ENCODE measurements at places on chromosomes 5 and 9. TPM values are rescaled to one million over a fixed set of nuclear protein-coding genes. Genes with fewer than 3 reads are reported as not detected.
A peak's percentile ranks its signal among the peaks of the same experiment; 100 is the strongest.

- H3K4me3 ChIP-seq, result no peak overlapping the region
- no peak overlapping the region for H3K27ac ChIP-seq
- no peaks in the 10 kb centered on the region for H3K27me3 ChIP-seq
- no peaks in the 10 kb centered on the region for H3K4me1 ChIP-seq
Observed at GRCh38 chr9:87551772-87552217, 54.1 kb downstream of the DAPK1 start.

GRCh38 chr5:9282211-9282610, 263.7 kb downstream of the SEMA5A start:
- H3K36me3 ChIP-seq, result no peaks in the 10 kb centered on the region
- H3K27me3 ChIP-seq, result no peaks in the 10 kb centered on the region
- no peak for DNase-seq
- H3K27ac ChIP-seq, result no peak overlapping the region
- H3K4me1 ChIP-seq, result no peaks in the 10 kb centered on the region

GRCh38 chr9:82354279-82354659, 365.7 kb downstream of the SPATA31D1 start:
- no peaks in the 10 kb centered on the region for H3K27me3 ChIP-seq
- no peak overlapping the region for H3K27ac ChIP-seq
- no peaks in the 10 kb centered on the region for H3K4me1 ChIP-seq
- no peak overlapping the region for H3K4me3 ChIP-seq
- H3K36me3 ChIP-seq, result no peaks in the 10 kb centered on the region

- H3K4me1 ChIP-seq, result no peaks in the 10 kb centered on the region
- H3K36me3 ChIP-seq, result no peaks in the 10 kb centered on the region
- DNase-seq, result no peak
- no peak overlapping the region for H3K4me3 ChIP-seq
Observed at GRCh38 chr9:84294241-84294950, 46.2 kb downstream of the SLC28A3 start.

GRCh38 chr5:131096774-131097710, 68.0 kb downstream of the HINT1 start:
- H3K36me3 ChIP-seq, result no peaks in the 10 kb centered on the region
- no peaks in the 10 kb centered on the region for H3K4me1 ChIP-seq

DNA sequence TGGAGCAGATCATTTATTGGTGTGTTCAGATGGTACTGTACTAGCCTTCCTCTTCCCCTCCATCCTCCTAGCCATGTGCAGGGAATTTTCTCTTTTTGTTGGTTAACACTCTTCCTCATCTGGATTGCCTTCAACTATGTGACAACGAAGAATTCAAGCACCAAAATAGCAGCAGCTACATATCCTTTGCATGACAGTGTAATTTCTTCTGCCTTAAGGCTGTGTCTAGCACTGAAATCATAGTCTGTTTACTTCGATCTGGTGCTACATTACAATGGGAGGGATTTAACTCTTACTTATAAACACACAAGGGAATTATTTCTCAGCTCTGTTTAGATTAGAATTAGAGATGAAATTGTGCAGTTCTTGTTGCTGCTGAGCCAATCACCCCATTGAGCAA, 260.4 kb downstream of the ARL15 start:
- no peak overlapping the region for H3K4me3 ChIP-seq
- no peak overlapping the region for H3K27ac ChIP-seq
- no peaks in the 10 kb centered on the region for H3K27me3 ChIP-seq
- no peaks in the 10 kb centered on the region for H3K36me3 ChIP-seq

DNA sequence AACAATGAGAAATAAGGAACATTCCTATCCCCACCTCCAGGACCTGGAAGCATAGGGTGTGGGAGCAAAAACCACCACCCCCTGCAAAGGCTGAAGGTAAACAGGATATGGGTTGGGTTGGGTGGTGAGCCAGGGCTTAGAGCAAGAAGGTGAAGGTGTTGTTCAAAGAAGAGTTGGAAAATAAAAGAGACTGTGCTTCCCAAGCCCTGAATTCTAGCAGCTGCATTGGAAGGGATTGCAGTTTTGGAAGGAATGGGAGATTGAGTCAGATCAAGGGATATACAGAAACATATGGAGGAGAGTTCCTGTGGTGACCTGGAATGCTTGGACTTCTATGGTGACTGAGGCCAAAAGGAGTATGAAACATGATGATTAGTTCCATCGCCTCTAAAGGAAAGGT, 24.7 kb upstream of the MTAP start:
- no peak overlapping the region for H3K4me3 ChIP-seq
- no peaks in the 10 kb centered on the region for H3K4me1 ChIP-seq
- H3K36me3 ChIP-seq, result no peaks in the 10 kb centered on the region
- H3K27me3 ChIP-seq, result no peaks in the 10 kb centered on the region
- DNase-seq, result no peak
- H3K27ac ChIP-seq, result no peak overlapping the region

DNA sequence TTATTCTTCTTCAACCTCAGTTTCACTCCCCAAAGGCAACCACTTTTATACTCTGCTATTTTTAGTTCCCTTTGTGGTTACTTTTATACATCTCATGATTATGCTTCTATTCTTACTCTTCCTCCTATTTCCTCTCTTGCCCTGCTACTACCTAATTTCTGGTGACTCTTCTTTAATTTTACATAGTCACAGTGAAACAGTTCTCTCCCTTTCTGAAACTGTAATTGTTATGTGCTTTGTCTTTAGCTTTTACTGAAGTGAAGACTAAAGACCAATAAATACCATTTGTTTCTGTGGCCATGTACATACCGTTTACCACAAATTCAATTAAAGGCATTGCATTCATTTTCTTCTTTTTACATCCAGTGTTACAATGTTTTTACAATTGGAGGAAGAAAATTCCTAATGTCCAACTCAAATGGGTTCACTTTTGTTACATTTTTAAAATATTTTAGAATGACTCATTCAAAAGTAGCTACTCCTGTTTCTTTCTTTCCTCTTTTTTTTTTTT, 410.6 kb downstream of the PSAT1 start:
- H3K4me3 ChIP-seq, result no peak overlapping the region
- H3K27ac ChIP-seq, result no peak overlapping the region

GRCh38 chr5:72630081-72630480, 122.9 kb upstream of the ZNF366 start:
- H3K36me3 ChIP-seq, result no peaks in the 10 kb centered on the region
- peaks cover 25% of the 10 kb centered on the region for H3K4me1 ChIP-seq
- no peak for DNase-seq

DNA sequence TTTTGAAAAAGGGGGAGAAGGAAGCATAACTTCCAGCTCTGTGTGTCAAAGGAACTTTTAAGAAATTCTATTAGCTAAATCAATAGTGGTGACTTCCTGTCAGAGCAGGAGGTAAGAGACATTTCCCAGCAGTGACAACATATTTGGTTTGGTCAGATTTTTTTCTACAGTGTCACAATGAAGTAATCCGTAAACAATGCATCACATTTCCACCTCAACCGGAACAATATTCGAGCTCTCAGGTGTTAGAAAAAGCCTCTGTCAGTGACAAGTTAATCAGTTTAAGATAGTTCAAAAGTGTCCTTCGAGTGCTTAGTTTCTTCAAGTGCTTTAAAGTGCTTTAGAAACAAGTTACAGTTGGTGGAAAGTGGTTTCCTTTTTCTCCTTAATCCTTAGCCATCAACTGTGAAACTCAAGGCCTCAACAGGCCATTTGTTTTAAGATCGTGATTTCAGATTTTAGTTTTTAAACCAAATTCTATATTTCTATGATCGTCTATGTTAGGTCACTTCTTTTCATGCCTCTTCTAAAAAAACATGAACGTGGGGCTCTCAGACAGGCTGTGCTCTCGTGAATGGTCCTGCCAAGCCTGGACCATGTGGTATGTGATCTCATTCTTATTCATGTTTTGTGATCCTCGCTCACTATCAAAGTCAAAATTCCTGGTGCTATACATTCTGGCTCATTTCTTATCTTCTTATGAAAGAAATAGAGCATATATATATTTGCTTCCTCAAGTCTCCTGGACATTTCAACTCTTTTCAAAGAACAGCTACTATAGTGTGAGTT, 181.9 kb upstream of the HMHB1 start:
- DNase-seq, result no peak
- H3K4me3 ChIP-seq, result no peak overlapping the region
- no peak overlapping the region for H3K27ac ChIP-seq

DNA sequence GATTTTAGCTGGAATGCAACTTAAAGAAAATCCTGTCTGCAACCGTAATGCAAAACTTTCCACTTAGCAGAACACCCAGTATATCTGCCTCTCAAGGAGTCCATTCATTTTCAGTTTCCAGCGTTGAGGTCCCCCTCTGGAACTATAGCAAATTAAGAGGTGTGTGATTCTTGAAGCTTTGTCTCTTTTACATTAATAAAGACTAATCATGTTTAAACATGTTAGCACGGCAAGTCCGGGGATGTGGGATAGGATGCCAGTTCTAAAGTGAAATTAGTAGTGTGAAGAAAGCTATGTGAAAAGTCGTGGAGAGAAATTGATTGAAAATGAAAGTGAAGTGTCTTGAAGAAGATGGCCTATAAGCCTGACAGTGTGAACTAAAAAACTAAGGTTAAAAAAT, 429.1 kb downstream of the NR2F1-AS1 start:
- DNase-seq, result no peak
- no peak overlapping the region for H3K4me3 ChIP-seq
- no peaks in the 10 kb centered on the region for H3K4me1 ChIP-seq
- H3K27me3 ChIP-seq, result no peaks in the 10 kb centered on the region
- no peak overlapping the region for H3K27ac ChIP-seq

GRCh38 chr5:32538031-32538547, 47.3 kb upstream of the SUB1 start:
- no peaks in the 10 kb centered on the region for H3K4me1 ChIP-seq
- no peaks in the 10 kb centered on the region for H3K36me3 ChIP-seq
- DNase-seq, result no peak

DNA sequence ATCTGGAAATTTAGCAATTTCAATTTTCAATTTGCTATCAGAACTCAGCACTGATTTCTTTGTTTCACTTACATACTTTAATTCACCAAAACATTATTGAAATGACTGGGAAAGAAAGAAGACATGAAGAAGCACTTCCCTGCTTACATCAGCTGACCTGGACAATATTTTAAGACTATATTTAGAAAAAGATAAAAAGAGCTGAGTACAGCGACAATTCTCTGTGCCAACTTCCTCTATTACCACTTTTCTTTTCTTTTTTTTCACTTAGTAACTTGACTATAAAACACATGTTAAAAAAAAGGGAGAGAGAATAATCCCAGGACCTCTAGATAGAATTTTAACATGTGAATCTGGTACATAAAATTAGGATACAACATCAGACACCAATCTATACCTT, 35.6 kb downstream of the MEF2C start:
- no peak for DNase-seq
- H3K4me3 ChIP-seq, result no peak overlapping the region
- peaks cover 21% of the 10 kb centered on the region for H3K4me1 ChIP-seq
- H3K27ac ChIP-seq, result peak overlapping the region; percentile 66
- no peaks in the 10 kb centered on the region for H3K27me3 ChIP-seq

- DNase-seq, result no peak
- H3K27ac ChIP-seq, result no peak overlapping the region
- no peaks in the 10 kb centered on the region for H3K36me3 ChIP-seq
- H3K4me1 ChIP-seq, result no peaks in the 10 kb centered on the region
Observed at GRCh38 chr5:139453683-139454567, 8.6 kb downstream of the ECSCR start.

DNA sequence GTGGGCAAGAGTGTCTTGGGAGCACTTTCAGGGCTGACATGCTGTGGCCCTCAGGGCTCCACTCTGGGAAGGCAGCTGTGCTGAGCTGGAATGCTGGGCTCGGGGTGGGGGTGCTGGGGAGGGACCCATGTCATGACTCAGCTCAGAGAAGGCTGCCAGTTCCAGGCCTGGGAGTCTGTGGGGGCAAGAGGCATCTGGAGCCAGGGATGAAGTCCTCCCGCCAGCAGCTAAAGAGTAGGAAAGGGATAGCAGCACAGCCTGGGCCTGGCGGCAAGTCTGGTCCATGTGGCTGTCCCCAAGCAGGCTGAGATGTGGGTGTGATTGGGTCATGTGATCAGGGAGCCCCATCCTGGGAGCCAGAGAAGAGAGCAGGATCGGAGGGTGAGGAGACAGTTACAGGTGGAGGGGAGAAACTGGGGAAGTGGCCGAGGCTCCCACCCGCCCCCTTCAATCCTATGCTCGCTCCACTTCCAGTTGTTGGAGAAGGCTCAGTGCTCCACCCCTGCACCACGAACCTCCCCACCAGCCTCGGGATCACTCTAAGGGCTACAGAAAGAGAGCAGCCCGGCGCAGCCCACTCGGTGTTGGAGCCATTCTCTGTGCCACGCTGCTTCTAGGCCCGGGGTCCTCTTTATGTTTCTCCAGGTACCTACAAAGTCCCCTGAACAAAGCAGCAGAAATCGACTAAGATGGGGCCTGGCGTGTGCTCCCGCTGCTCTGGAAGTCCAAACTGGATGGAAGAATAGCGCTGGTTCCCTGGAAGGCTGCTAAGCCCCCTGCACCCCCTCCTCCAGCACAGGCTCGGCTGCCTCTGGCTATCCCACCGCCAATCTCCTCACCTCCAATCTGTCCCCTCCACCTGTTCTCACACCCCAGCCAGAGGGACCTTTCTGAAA, 12.0 kb downstream of the PDGFRB start:
- H3K36me3 ChIP-seq, result no peaks in the 10 kb centered on the region
- H3K4me3 ChIP-seq, result peak overlapping the region; percentile 37
- H3K4me1 ChIP-seq, result no peaks in the 10 kb centered on the region
- peak overlapping the region; percentile 76 for H3K27ac ChIP-seq
- DNase-seq, result peak; percentile 79
- H3K27me3 ChIP-seq, result no peaks in the 10 kb centered on the region

DNA sequence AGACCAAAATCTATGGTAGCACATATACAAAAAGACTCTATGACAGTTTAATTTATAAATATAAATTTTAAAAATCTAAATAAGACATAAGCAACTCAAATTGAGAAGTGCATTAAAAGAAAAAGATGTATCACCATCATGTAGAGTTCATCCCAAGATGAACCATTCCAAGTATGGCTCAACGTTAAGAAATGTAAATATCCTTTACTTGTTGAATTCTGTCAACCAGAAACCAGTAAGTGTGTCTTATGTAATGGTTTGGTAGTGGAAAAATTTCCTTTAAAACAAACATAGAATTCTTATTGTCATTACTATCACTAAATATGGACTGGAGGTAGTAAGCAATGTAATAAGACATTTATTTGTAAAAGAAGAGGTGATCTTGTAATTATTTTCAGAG, 87.3 kb downstream of the YIPF5 start:
- DNase-seq, result no peak
- no peak overlapping the region for H3K27ac ChIP-seq
- no peak overlapping the region for H3K4me3 ChIP-seq
- H3K27me3 ChIP-seq, result no peaks in the 10 kb centered on the region

GRCh38 chr5:146394486-146394885, 52.6 kb upstream of the TCERG1 start:
- no peaks in the 10 kb centered on the region for H3K36me3 ChIP-seq
- H3K27me3 ChIP-seq, result peaks cover 3% of the 10 kb centered on the region
- no peak overlapping the region for H3K4me3 ChIP-seq
- H3K4me1 ChIP-seq, result no peaks in the 10 kb centered on the region
- no peak for DNase-seq

- no peak overlapping the region for H3K4me3 ChIP-seq
- no peak for DNase-seq
Observed at GRCh38 chr5:76475936-76476335, 72.9 kb downstream of the IQGAP2 start.

GRCh38 chr5:170503990-170504596, at the start of gene KCNIP1:
Gene KCNIP1 (plus strand): TSS chr5:170504020.
- H3K27ac ChIP-seq, result no peak within 1 kb of the TSS
- no peaks in the 10 kb centered on the region for H3K36me3 ChIP-seq
- peak within 1 kb of the TSS; percentile 10 for H3K4me3 ChIP-seq
- no peak for DNase-seq

QRFP gene
- not detected for total RNA-seq

CAMK4 gene
- total RNA-seq, result 0.42 TPM

WHRN gene
- not detected for total RNA-seq

ZNF618 gene
- total RNA-seq, result 0.26 TPM

SIT1 gene
- not detected for total RNA-seq

ARID3C gene
- not detected for total RNA-seq

PITX1 gene
- total RNA-seq, result 9.2 TPM

GCNT4 gene
- 1.1 TPM for total RNA-seq

RNF180 gene
- total RNA-seq, result 4.7 TPM
